Suprapubic skin (tissue), 4 donors: ENCODE measurements at places on chromosomes 5 and 9. TPM values are rescaled to one million over a fixed set of nuclear protein-coding genes. Genes with fewer than 3 reads are reported as not detected.

Gene PCDHB5
- total RNA-seq = 0.72 TPM

Gene MAPKAP1
- total RNA-seq = 57.6 TPM

DNA sequence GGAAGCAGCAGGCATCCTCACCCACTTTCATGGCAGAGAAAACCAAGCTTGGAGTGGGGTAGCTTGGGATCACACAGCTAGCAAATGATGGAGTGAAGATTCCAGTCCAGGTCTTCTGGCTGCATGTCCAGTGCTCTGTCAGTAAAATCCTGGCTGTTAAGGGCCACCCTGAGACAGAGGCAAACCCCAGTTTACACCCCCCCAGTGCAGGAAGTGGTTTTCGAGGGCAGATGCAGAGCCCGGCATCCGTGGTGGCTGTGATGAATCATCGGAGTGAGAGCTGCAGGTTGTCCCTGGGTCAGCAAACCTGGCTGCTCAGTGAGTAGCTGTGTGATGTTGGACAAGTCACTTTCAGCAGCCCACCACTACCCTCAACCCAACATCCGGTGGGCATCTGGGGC lies 115.4 kb downstream of the RGS3 start:
- no peak for DNase-seq
- H3K27me3 ChIP-seq = no peaks in the 10 kb centered on the region
- peak overlapping the region; percentile 81 for H3K27ac ChIP-seq

GRCh38 chr9:38035873-38036272 lies 33.2 kb downstream of the SHB start:
- no peak for DNase-seq
- H3K27ac ChIP-seq = no peak overlapping the region
- no peak overlapping the region for H3K4me3 ChIP-seq
- H3K4me1 ChIP-seq = peaks cover 72% of the 10 kb centered on the region
- no peaks in the 10 kb centered on the region for H3K27me3 ChIP-seq

GRCh38 chr5:167863883-167864282 lies 427.6 kb upstream of the WWC1 start:
- no peak overlapping the region for H3K27ac ChIP-seq
- H3K27me3 ChIP-seq = no peaks in the 10 kb centered on the region
- no peak for DNase-seq

DNA sequence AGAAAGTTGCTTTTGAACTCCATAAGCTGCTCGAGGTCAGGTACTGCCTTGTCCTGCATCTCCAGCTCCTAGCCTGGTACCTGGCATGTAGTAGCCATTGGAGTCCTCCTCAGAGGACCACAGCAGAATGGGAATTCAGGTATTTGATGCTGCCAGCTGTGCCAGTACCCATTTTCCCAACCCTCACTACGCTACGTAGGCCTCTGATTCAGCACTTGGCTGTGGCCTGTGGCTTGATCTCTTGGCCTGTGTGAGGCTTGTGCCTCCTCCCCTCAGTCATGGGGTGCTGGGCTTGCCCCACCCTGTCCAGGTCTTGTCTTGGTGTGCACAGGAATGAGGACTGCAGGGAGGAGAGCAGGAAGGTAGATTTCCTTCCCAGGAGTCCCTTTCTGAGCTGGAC lies 11.8 kb downstream of the OTULIN start:
- peak overlapping the region; percentile 9 for H3K27ac ChIP-seq
- no peak for DNase-seq
- H3K27me3 ChIP-seq = no peaks in the 10 kb centered on the region
- peaks cover 53% of the 10 kb centered on the region for H3K4me1 ChIP-seq
- no peak overlapping the region for H3K4me3 ChIP-seq

DNA sequence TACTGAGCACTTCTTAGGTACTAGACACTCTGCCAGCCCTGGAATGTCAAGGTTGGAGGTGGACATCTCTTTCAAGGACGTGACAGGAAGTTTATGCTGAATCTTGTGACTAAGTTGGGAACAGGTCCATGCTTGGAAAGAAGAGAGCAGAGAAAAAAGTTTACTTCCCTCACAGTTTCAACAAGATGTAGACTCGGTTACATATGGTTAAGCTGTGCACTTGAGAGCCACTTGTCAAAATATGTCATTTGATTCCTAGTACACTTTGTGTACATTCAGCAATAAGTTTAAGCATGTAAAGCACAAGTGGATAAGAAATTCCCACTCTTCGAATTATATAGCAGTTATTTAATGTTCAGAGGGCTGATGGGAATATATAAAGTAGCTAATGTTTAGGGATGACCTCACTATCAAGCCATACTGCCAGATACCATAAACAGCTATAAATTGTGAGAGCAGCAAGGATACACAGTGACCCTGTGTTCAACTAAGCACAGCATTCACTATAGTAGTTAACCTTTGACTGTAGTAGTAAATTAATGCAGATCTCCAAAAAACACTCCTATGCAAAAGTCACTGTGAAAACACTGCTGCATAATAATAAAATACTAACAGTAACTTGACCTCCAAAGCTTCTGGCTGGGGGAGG lies 1944.6 kb upstream of the WWC1 start:
- no peaks in the 10 kb centered on the region for H3K4me1 ChIP-seq
- no peak for DNase-seq
- no peak overlapping the region for H3K4me3 ChIP-seq
- H3K27ac ChIP-seq = no peak overlapping the region
- no peaks in the 10 kb centered on the region for H3K36me3 ChIP-seq

DNA sequence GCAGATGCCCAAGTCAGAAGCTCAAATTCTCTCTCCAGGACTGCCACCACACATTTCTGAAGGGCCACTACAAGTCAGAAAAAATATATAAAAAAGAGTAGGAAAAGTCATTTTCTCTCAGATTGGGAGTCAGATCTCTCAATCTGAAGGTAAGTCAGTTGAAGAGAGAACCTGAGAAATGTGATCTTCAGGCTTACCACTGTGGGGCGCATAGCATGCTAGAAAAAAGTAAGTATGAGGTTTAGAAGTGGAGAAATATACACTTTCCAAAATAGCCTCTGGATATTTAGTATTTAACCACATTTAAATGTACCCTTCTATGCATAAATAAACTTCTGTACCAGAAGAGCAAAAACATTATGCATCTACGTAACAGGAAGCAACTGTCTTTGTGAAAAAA lies 800.7 kb upstream of the CTNND2 start:
- no peak overlapping the region for H3K27ac ChIP-seq
- H3K4me1 ChIP-seq = no peaks in the 10 kb centered on the region
- H3K27me3 ChIP-seq = no peaks in the 10 kb centered on the region
- no peaks in the 10 kb centered on the region for H3K36me3 ChIP-seq
- DNase-seq = no peak
- no peak overlapping the region for H3K4me3 ChIP-seq

GRCh38 chr5:176794509-176794908 lies 15.8 kb upstream of the UNC5A start:
- H3K27me3 ChIP-seq = peaks cover 95% of the 10 kb centered on the region
- peaks cover 8% of the 10 kb centered on the region for H3K4me1 ChIP-seq
- H3K4me3 ChIP-seq = no peak overlapping the region
- DNase-seq = no peak

DNA sequence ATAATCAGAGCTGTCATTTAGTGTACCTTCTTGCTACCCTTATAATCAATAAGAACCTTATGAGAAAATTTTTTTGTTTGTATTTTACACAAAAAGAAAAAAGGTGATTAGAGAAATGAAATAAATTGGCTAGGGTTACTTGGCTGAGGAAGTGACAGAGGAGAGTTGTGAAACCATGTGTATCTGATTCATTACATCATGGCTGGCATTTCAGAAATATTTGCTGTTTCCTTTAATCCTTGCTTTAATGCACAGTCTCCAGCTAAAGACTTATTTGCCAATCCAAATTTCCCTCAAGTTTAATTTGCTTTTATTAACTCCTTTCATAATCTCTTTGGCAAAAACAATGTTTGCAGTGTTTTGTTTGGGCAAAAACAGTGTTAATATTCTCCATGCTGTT lies 543.1 kb downstream of the KIF4B start:
- no peaks in the 10 kb centered on the region for H3K27me3 ChIP-seq
- H3K4me1 ChIP-seq = no peaks in the 10 kb centered on the region
- no peaks in the 10 kb centered on the region for H3K36me3 ChIP-seq
- no peak overlapping the region for H3K4me3 ChIP-seq

DNA sequence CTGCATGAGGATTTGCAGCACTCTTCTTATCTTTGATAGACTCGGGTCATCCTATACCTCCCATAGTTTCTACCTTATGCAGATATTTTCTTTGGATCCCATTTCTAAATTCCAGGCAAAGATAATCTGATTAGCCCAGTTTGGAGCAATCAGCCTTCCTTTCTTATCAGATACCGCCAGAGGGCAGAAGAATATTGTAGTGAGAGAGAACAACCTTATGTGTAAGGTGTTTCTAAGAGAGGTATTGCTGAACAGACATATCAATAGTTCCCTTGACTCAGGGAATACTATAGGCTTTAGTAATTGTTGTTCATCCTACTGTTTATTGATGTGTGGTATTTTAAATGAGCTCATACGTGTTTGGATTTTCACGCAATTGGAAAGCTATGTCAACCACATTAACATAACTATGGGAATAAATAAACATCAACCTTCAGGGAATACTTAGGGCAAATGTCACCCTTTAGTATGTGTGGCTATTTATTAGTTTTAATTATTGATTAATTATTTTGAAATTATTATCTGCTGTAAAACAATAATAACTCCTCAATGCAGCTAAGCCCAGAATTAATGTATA lies 1435.2 kb upstream of the CDH9 start:
- H3K4me1 ChIP-seq = no peaks in the 10 kb centered on the region
- no peak overlapping the region for H3K27ac ChIP-seq
- no peak overlapping the region for H3K4me3 ChIP-seq

- no peak overlapping the region for H3K4me3 ChIP-seq
- DNase-seq = no peak
- no peak overlapping the region for H3K27ac ChIP-seq
- no peaks in the 10 kb centered on the region for H3K4me1 ChIP-seq
- no peaks in the 10 kb centered on the region for H3K27me3 ChIP-seq
- no peaks in the 10 kb centered on the region for H3K36me3 ChIP-seq
Measured at GRCh38 chr9:4386819-4387218, 87.0 kb upstream of the GLIS3 start.

DNA sequence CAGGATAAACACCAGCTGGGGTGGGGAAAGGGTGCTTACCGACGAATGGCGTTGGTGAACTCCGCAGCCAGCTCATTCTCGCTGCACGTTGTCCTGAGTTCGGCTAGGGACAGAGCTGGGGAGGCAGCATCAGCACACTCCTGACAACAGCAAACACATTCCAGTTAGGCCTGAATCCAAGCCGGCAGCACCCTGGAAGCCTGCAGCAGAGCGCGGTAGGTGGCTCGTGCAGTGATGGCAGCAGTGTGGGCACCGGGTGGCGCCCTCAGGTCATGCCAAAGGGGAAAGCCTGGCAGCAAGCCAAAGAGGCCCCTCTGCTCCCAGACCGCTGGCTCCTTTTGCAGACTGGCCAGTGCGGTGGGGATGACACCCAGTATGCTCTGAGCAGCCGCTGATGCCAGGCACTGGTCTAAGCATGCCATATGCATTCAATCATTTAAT lies 66.9 kb downstream of the DCP2 start:
- H3K27ac ChIP-seq = no peak overlapping the region

- no peaks in the 10 kb centered on the region for H3K36me3 ChIP-seq
- DNase-seq = no peak
- H3K4me1 ChIP-seq = no peaks in the 10 kb centered on the region
- H3K27me3 ChIP-seq = no peaks in the 10 kb centered on the region
- H3K27ac ChIP-seq = no peak overlapping the region
- no peak overlapping the region for H3K4me3 ChIP-seq
Measured at GRCh38 chr9:117932585-117932984, 228.4 kb downstream of the TLR4 start.

DNA sequence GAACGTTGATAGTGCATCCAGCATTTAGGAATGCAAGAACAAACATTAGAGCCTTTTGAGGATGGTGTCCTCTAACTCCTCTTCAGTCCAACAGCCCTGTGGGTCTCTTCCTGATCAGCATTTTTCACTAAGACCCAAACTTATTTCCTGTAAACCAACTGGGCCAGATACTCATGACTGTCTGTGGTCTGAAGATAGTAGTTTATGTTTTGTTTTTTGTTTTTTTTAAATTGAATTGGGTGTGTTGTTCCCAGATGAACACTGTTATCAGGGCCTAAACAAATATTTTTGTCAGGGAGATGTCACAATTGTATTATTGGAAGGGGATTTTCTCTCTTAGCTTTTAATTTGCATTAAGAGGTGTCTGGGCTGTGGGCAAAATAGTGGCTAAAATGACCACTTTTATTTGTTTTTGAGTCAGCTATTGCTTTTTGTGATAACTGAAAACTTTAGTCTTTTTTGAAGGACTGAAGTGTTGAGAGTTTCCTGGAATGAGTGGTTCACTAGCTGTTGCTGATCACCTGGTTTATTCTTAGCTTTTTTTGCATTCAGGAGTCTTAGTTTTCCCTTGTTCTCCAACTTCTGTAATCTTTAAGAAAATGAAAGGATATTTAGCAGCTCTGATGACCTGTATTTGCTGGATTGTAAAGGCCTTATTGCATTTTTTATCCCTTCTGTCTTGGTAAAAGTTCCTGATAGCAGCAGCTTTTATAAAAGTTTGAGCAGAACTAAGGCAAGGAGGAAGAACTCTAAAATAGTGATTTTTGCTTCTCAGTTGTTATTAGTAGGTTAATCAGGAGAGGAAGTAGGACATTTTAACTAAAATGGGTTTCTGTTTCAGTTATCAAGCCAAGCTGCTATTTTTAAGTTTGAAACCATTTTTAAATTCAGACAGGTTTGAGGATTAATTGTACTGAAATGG lies 5.5 kb downstream of the MAN2A1 start:
- no peak overlapping the region for H3K4me3 ChIP-seq
- H3K27me3 ChIP-seq = no peaks in the 10 kb centered on the region
- peaks cover 43% of the 10 kb centered on the region for H3K4me1 ChIP-seq

- DNase-seq = no peak
- H3K4me3 ChIP-seq = peak overlapping the region; percentile 89
Measured at GRCh38 chr5:891837-892393, 686 bp downstream of the BRD9 start.

DNA sequence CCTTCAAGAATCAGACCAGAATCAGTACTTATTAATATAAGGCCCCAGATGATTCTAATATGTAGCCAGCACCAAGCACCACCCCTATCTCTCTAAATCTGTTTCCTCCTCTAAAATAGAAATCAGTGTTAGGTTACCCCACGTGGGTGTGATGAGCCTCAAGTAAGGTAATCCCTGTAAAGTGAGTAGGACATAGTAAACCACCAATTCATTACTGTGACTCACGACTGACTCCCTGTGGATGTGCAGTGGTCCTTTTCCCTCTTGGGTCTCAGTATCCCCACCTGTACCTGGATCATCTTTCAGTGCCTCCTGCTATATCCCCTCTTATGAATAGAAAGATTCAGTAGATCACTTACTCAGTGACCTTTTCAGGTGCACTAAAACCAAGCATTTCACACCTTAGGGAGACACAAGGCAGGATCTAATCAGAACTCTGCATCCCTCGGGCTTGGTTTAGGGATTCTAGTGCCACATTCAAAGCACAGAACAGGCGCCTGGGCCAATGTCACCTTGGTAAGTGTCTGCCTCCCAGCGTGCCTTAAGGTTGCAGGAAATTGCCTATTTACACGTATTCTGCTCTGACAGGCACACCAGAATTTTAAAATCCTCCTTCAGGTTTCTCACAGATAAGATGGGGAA lies 12.2 kb upstream of the ALDH1B1 start:
- DNase-seq = peak; percentile 10
- H3K36me3 ChIP-seq = no peaks in the 10 kb centered on the region
- no peak overlapping the region for H3K4me3 ChIP-seq
- H3K27ac ChIP-seq = no peak overlapping the region
- no peaks in the 10 kb centered on the region for H3K4me1 ChIP-seq
- no peaks in the 10 kb centered on the region for H3K27me3 ChIP-seq
